ENCODE measurements at places on chromosomes 16 and 17.

- no peak for DNase-seq
Observed at GRCh38 chr16:22887445-22887844, 73.5 kb downstream of the HS3ST2 start.

DNA sequence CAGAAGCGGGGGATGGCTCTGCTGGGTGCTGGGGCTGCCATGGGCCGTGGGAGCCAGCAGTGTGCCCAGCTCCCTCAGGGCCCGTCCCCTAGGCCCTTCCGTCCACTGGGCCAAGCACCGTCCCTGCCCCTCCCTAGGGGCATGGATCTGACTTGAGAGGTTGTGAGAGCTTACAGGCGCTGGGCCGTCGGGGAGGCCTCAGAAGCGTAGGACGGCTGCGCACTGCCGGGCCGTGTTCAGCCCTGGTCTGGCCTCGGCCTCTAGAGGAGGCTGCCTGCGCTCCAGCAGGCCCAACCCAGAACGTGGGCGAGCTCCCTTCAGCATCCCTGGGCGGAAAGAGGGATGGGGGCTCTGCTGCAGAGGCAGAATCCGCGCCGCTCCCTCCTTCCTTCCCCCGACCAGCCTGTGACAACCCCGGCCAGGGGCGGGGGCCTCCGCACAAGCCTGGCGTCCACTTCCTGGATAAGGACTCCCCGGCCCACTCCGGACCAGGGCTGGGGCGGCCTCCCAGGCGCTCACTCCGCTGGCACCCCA lies 685 bp upstream of the MPG start:
- no peak for DNase-seq

GRCh38 chr17:66786107-66786506 lies 48.8 kb upstream of the CACNG5 start:
- no peak for DNase-seq

DNA sequence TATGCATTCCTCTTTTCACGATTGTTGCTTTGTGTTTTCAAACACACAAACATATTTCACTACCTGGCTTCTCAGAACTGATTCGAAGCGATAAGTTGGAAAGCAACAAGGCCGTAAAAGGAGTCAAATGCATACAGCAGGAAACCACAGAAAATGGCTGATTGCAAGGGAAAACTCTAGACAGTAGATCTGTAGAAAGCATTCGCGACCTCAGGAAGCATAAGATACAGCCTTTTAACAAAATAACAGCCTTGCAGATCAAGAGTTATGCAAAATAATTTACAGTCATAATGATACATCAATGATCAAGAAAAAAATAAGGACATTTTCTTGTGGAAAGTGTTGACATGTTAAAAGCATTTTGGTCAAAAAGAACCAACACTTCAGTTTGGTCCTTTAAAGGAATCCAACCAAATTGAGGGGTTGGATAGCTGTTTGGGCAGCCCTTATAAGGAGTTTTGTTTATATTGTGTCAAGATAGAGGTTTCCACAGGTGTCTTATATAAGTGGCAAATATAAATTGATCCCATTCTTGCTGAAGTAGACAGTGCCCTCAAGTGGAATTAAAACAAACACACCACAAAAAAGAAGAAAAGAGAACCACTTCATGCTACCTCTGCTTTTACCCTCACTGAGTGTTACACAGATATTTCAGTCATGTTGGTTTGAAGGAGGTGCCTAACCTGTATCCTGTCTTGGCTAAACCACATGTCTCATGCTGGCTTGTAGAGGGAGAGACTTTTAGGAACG lies 5.5 kb downstream of the CYLD start:
- DNase-seq = no peak

DNA sequence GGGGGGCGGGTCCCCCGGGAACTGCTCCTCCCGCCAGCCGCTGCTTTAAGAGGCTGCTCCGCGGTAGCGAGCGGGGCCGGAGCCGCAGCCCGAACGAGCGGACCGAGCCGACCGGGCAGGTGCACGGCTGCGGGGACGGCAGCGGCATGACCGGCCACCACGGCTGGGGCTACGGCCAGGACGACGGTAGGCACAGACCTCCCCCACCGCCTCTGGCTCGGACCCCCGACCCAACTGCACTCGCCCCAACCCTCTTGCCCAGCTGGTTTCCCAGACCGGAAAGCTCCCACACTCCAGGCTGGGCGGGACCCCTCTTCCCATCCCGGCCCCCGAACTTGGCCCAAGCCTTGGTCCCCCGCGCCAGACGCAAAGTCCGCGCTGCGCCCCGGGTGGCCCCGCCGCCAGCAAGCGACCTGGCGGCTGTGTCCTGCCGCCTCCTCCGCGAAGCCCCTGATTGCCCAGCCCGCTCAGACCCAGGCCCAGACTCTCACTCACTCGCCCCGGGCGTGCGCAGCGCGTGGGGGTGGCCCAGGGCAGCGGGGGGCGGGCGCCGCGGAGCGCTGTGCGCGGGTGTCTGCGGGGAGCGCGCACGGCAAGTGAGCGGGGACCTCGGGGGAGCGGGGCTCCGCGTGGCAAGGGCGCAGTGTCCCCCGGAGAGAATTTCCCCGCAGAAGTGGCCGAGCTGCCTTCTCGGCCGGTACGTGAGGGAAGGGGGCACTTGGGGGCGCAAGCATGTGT lies at the start of gene CA7:
Gene CA7 (plus strand): TSS at position 73 of the 738 bp plus-strand sequence. CDS start 74 bp downstream, at position 147.
- no peak for DNase-seq

DNA sequence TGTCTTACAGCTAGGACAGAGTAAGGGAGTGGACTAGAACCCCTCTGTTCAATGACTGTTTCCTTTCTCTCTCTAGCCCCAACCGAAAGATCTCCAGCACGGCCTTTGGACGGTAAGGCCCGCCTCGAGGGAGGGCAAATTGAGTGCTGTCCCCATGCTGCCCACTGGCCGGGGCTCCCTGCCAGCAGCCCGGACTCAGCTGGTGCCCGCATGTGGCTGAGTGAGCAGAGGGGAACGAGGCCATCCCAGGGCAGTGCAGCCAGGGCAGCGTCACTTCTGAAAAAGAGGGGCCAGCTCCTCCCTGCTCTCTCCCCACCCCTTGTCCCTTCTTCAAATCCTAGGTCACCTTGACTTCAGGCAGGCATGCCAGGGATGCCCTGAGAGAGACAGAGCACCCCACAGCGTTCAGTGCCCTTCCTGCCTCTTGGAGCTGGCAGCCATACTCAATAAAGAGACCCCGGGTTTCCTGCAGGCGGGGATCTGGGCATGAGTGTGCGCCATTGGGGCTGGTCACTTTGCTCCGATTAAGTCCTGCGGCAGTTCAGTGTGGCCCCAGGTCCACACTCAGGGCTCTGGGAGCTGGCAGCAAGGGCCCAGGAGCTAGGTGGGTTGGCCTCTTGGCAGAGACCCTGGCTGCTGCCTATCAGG lies 130.9 kb downstream of the RAB11FIP4 start:
- DNase-seq = no peak

All from NCI-H446 treated with DMSO at 0.1 percent for 48 hours (cell line).